ENCODE measurements at places on chromosomes 12 and 14.

DNA sequence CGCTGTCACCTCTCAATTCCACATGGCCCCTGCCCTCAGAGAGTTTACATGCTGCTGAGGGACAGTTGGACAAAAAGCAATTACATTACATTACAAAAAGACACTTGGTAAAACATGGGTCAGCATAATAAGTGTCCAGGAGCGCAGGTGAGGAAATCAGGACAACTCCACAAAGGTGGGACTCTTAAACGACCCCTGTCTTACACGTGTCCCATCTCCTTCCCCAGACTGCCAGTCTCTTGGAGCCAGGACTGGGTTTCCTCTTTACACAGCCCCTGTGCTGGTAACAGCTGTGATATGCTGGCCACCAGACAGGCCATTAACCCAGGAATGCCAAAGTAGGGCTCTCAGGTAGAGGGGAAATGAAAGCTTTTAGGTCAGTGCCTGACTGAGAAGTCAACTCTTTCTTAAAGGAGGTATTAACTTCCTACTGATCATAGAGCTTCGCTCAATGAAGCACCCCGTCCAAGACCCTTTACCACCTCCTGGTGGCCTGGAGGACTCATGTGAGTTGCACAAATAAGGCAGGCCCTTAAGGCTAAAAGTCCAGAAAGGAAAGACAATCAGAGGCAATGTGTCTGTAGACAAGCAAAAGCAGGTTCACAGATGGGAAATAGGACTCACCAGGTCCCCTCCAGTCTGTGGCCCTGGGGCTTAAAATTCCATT, 55.5 kb downstream of the ANO2 start:
- DNase-seq: no peak

DNA sequence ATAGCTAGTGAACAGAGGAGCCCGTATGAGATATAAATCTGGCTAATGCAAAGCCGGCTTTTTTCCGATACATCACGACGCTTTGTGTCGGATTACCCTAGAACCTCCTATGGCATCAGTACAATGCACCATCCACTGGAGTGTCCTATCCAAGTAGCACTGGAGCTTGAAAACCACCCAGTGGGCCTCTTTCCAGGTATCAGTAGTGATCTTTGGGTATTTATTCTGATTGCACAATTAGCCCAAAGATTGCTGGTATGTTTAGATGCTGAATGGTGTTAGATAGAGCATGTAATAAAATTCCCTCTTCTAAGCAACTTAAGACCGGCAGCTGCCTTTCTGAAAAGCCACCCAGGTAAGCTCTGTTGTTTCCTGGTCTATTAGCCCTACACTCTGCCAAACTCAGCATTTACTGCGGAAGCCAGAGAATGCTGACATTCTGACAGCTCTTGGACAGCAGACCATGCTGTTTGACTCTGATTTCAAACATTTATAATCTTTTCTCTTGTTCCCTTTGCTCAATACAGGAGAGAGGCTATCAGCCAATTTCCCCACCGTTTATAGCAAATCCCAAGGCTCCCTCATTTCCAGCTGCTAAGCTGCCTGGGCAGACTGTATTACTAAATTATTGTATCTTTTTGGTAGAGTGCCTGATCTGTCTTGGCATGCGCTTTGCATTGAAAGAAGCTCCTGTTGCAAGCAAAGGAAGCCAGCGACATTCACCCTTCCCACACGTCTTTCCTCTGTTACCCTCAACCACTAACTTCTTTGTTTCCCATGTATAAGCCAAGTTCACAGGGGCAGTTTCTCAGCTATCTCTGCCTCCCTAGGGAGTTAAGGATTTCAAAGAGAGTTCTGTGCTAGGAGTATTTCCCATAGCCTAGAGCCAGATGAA, 388.3 kb upstream of the GARIN6 start:
- DNase-seq: peak; percentile 48

DNA sequence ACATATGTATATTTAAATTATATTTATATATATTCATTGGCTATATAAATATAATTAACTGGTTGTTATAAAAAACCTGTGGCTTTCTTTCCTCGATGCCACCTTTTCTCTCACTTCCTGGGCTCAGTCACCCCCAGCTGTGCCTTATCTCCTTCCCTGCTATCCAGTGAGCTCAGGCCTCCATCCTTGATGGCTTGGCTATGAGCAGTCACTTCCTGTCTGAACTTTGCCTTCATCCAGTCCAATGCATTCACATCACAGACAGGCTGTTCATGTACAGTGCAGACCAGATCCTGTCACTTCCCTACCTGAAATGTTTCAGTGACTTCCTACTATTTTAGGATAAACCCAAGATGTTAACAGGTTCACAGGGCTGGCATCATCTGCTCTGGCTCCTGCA, 115.3 kb upstream of the PRB2 start:
- no peak for DNase-seq

DNA sequence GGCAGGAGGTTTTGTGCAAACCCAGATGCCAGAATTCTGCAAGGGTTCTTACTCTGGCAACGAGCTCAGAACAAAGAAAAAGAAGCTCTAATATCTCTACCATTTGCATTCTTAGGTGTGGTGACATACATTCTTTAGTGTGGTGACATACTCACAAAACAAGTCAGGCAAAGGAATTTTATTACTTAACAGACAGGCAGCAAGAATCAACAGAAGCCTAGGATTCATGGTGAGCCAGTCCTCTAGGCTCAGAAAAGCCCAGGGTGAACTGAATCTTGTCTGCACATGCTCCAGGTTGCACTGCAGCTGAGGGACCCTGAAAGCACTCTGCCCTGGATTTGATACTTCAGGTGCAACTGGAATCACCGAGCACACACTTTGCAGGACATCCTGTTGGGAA, 122.4 kb upstream of the PTPRQ start:
- DNase-seq: no peak

DNA sequence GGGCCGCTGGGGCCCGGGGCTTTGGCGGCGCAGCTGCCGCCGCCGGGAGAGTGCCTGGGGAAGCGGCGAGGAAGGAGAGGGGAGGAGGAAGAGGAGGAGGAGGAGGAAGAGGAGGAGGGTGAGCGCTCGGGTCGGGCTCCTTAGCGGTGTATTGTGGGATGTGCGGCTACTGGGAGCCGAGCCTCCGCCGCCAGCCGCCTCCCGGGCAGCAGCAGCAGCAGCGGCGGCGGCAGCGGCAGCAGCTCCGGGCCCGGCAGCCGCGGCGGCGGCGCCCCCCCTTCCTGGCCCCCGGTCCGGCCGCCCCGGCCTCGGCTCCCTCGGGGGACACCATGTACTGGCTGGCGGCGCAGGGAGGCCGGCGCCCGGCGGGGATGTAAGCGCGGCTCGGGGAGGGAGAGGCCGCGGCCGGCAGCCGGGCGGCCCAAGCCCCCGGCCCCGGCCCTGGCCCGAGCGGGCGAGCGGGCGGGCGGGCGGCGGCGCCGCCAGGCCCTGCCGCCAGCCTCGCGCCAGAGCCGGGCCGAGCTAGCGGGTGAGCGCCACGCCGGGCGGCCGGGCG, at the start of gene SETD1B:
Gene SETD1B, plus strand, starts transcription at position 149 of the 556 bp plus-strand sequence. CDS start 729 bp downstream, outside the sequence.
- no peak for DNase-seq

GRCh38 chr12:92771001-92771400, 68.2 kb downstream of the PLEKHG7 start:
- no peak for DNase-seq

DNA sequence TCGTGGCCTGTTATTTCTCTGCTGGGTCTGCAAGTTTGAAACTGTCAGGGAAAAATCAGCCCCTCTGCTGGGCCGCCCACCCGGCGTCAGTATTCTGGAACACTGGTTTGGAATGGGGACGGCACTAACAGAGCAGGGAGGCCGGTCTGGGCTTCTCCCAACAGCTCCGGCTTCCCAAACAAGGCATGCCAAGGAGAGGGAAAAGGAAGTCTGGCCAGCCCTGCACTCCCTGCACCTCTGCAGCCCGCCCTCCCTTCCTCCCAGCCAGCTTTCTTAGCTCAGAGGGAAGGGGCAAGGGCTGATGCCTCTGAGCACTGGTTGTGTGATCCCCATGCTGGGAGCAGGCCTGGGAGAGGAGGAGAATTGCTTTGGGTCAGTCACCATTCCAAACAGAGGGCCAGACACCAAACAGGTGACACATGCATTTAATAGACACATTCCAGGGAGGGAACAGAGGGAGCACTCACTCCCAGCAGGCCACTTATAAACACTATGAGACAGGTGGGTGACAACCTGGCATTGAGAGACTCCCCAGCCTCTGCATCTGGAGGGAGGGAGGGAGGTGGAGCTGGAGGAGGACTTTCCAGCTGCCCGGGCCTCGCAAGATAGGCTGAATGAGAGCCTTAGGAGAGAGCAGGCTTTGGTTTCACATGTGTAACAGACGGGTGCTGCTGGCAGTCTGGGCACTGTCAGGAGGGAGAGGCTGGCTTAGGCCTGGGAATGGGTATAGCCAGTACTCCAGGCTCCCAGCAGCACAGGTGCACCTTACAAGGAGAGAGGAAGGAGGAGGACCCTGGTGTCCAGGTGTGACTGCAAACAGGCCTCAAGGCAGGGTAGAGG, 10.3 kb downstream of the KRT75 start:
- no peak for DNase-seq

GRCh38 chr12:2811801-2812200, 667 bp upstream of the ITFG2 start:
- DNase-seq: no peak

- DNase-seq: no peak
These were observed 103.9 kb downstream of the TGFB3 start for GRCh38 chr14:75877884-75878283.

- no peak for DNase-seq
These were observed 346.2 kb upstream of the STXBP6 start for GRCh38 chr14:25396128-25396527.

DNA sequence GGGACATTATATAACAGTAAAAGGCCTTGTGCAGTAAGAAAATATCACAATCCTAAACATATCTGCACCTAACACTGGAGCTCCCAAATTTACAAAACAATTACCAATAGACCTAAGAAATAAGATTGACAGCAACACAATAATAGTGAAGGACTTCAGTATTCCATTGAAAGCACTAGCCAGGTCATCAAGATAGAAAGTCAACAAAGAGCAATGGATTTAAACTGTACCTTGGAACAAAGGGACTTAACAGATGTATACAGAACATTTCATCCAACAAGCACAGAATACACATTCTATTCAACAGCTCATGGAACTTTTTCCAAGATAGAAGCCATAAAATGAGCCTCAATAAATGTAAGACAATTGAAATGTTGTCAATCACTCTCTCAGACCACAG, 209.5 kb upstream of the ARHGAP5 start:
- DNase-seq: no peak

DNA sequence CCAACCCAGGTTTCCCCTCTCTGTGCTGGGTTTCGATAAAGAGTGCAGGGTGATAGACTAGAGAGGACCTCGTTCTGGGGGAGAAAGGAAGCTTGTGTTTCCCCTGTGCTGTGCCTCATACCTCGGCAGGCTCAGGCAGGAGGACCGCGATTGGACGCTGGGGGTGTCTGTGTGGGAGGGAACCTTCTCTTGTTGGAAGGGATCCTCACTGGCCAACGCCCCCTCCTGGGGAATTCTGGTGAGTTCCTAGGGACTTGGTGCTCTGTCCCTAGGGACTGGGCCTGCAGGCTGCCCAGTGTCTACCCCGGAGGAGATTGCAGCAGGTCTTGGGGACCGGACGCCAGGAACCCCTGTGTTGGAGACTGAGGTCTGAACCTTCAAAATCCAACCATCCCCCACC, 157.4 kb upstream of the PRMT8 start:
- no peak for DNase-seq

GRCh38 chr12:104873374-104873773, 84.7 kb downstream of the SLC41A2 start:
- DNase-seq: no peak

DNA sequence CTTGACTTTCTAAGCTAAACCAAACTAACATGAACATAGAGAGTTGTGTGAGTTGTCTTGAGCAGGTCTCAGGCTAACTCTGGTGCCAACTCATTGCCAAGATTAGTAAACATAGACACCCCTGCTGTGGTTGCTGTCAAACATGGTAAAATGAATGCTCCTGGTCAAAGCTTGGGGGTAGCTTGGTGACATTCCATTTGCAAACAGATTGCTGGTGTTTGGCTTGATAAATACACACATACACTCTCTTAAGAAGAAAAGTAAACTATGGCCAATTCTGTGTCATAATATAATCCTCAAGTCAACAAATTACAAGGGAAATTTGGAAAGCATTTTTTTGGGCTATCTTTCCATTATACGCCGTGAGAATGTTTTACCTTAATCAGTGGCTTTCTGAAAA, 386.4 kb upstream of the PDE3A start:
- no peak for DNase-seq

GRCh38 chr14:38127356-38127755, 80.3 kb upstream of the SSTR1 start:
- DNase-seq: no peak

GRCh38 chr14:55609681-55610080, 29.7 kb downstream of the KTN1 start:
- DNase-seq: no peak

DNA sequence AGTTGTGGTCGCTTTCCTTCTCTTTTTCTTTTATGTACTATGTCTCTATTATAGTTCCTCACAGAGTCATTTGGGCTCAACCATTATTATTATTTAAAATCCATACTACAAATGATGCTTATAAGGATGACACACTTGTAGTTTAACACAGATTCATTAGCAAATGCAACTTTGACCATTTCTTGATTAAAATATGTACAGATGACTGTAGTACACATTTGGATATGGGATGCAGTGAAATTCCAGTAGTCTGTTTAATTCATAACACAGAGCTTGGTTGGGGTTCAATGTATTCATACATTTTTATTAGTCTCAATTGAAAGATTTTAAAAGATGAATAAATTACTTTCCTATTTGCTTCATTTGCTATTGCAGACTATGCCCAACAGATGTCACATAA, 30.0 kb downstream of the SLC38A1 start:
- DNase-seq: no peak

DNA sequence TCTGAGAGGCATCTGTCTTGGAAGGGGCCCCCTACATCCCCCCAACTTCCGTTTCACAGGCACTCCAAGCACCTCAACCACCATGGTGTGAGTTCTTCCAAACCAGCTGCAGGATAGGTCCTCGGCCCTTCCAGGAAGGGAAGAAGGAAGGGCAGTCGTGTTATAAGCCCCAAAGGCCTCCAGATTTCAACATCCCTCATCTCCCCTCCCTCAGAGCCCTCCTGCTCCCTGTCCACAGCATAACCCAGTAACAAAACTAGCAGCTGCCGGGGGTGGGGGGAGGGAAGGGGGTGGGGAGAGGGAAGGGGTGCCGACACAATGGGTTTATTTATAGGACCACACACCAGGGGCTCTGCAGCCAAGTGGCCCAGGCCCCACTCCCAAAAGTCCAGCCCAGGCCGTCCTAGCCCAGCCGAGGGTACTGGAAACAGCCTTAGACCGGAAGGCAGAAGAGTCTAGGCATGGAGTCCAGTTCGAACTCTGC, 18.3 kb downstream of the NCKAP5L start:
- no peak for DNase-seq

Measured in spinal cord (tissue), 10 donors.